Activated naive CD4-positive, alpha-beta T cell treated with anti-CD3 and anti-CD28 coated beads, Interleukin-2, amount 10 ng/mL, durations not matched to agents 7 days and 5 days (primary cell): ENCODE measurements at places on chromosomes 3 and 15.

- DNase-seq = no peak
Observed at GRCh38 chr15:35444557-35445204, 101.3 kb downstream of the DPH6 start.

DNA sequence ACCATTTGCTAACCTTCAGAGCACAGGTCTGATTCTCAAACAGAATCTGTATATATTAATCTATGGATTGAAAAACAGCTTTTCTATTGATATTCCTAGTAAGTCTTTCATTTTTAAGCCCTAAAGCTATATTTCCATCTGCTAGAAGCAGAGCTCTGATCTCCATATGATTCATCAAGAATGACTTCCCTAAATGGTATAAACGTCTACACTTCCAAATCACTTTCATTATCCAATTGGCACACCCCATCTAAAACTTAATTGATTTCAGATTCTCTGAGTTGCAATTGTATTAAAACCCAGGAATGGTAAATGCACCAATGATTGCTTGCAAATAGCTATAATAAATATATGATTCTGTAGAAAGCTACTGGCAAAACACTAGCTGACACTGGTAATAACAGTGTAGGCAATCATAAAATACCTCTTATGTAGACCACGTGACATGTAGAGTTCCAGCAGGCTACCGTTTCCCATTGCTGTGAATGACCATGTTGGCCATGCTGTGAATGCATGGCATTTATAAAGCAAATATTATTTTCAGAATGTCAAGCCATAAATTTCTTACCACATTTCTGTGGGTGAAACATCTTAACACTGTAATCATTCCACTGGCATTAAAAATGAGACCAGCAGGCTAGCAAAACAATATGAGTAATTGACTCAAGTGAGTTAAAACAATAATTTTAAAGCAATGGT is 226.0 kb downstream of the ZMAT3 start:
- DNase-seq = no peak

GRCh38 chr15:85772668-85773067 is 22.1 kb downstream of the KLHL25 start:
- DNase-seq = no peak

DNA sequence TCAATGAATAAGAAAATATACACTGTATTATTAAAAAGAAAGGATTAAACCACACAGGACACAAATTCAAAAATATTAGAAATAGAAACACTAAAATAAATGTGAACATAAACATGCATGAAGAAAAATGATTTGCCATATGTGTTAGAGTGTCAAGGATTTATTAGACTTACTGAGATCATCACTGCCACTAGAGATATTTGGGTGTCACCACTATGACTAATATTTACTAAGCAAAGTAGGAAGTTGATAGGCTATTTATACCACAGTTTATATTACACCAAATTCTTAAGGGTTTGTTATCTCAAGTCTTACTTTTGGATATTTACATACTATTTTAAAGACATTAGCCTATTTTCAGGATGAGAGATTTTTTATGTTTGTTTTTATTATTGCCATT is 575.0 kb upstream of the SGO1 start:
- DNase-seq = no peak

DNA sequence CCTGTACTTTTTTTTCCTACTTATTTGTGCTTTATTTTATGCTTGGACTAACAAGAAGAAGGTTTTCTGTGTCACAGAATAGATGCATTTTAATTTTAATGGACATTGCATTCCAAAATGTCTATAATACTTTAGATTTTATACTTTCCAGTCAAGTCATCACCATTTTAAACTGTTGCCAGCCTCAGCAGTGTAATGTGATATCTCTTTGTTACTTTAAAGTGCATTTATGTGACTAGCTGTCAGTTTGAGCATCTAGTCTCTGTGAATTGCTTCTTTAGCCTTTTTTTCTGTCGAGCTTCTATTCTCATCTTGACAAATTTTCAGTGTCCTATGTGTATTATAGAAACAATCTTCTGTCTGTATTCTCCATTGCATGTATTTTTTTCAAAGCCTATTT is 511.4 kb upstream of the CBLB start:
- DNase-seq = no peak

DNA sequence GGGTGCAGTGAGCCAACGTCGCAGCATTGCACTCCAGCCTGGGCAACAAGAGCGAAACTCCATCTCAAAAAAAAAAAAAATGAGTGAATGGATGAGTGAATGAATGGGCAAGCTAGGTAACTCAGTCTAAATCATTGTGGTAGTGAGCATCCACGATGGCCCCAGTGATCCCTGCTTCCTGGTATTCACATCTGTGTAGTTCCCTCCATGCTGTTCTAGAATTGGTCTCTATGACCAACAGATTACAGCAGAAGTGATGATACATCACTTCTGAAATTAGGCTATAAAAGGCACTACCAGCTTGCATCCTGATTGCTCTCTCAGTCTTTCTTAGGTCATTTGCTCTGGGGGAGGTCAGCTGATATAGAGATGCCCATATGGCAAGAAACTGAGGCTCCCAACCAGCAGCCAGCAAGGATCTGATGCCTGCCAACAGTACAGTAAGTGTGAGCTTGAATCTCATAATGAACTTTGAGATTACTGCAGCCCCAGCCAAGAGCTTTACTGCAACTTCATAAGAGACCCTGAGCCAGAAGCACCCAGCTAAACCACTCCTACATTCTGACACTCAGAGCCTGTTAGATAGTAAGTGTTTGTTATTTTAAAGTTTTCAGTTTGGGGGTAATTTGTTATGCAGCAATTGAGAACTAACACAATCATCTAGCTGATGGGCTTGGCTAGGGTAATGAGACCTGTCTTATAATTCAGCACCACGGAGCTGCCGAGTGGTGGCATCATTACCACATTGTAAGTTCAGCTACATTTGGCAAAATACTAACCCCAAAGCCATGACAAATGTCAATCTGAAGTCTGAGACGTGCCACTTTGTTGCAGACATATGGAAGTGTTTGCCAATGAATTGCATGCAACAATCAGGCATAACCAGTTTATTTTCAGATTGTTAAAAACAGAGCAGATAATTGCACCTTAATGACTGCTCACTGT is 53.0 kb downstream of the KLHL6 start:
- no peak for DNase-seq

GRCh38 chr3:96027718-96028117 is 786.7 kb upstream of the EPHA6 start:
- no peak for DNase-seq

GRCh38 chr3:49028673-49029562 is at the start of gene IMPDH2:
IMPDH2 (minus strand) TSS chr3:49029398; CDS start chr3:49029350, 48 bp downstream.
- DNase-seq = peak; percentile 94

- no peak for DNase-seq
Observed at GRCh38 chr3:46168583-46169345, 39.3 kb downstream of the CCR1 start.

- peak; percentile 61 for DNase-seq
Observed at GRCh38 chr3:128133273-128133883, 9.8 kb upstream of the RUVBL1 start.

DNA sequence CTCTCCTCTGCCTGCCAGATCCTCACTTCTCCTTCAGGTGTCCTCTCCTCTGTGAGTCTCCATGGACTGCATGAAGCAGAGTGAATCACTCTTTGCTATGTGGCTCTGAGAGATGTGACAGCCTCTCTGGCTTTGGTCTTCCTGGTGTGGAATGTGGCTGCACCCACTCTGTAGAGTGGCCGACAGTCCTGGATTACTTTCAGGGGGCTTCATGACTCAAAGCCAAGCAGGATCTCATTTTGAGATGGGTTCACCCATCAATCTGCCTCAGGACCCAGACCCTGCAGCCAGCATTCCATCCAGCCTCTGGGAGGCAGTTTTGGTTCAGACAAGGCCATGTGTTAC is 221.9 kb upstream of the LYSMD4 start:
- DNase-seq = no peak
